Peyer's patch (tissue), 4 donors: ENCODE measurements at places on chromosomes 7 and 10. TPM values are rescaled to one million over a fixed set of nuclear protein-coding genes. Genes with fewer than 3 reads are reported as not detected.

STN1 gene
- total RNA-seq = 9.5 TPM

TEX47 gene
- total RNA-seq = not detected

LRRD1 gene
- not detected for total RNA-seq

UFSP1 gene
- total RNA-seq = 4.1 TPM

CPA1 gene
- total RNA-seq = not detected

HEPACAM2 gene
- total RNA-seq = 59.4 TPM

PAPSS2 gene
- 149 TPM for total RNA-seq

SDK1 gene
- 13.5 TPM for total RNA-seq

ELOVL3 gene
- total RNA-seq = not detected

STMP1 gene
- total RNA-seq = 26.2 TPM

CRYGN gene
- not detected for total RNA-seq

AGR2 gene
- total RNA-seq = 223 TPM

LRRN3 gene
- not detected for total RNA-seq

SPDYE2 gene
- total RNA-seq = not detected

LRIT1 gene
- not detected for total RNA-seq

RTKN2 gene
- total RNA-seq = 1.9 TPM

ADGRA1 gene
- total RNA-seq = not detected

CPA4 gene
- total RNA-seq = not detected

LIPK gene
- total RNA-seq = not detected

PROSER2 gene
- 10.7 TPM for total RNA-seq

PNLIPRP2 gene
- total RNA-seq = 9.9 TPM

ATP6V0A4 gene
- not detected for total RNA-seq

FAM13C gene
- 2.7 TPM for total RNA-seq

MORN4 gene
- 0.35 TPM for total RNA-seq

ADAM12 gene
- total RNA-seq = 0.13 TPM

CPXM2 gene
- 8.2 TPM for total RNA-seq

DGKB gene
- total RNA-seq = 0.76 TPM

EPO gene
- not detected for total RNA-seq

SEMA3D gene
- 7.6 TPM for total RNA-seq

TUBAL3 gene
- 73.1 TPM for total RNA-seq

TFAM gene
- 16.5 TPM for total RNA-seq

METTL27 gene
- 6.0 TPM for total RNA-seq

CCDC3 gene
- 3.9 TPM for total RNA-seq

FAM170B gene
- not detected for total RNA-seq

PRPS1L1 gene
- not detected for total RNA-seq

MBL2 gene
- total RNA-seq = not detected

CYP26A1 gene
- total RNA-seq = not detected

ITGB8 gene
- total RNA-seq = 31.3 TPM

ELMO1 gene
- total RNA-seq = 43.1 TPM

TRIM50 gene
- 5.4 TPM for total RNA-seq

SLIT1 gene
- 1.7 TPM for total RNA-seq

CELF2 gene
- 48.7 TPM for total RNA-seq

CDNF gene
- total RNA-seq = 3.1 TPM

SEMA4G gene
- total RNA-seq = 175 TPM

STAMBPL1 gene
- total RNA-seq = 54.6 TPM
